Effector CD8-positive, alpha-beta T cell (primary cell): ENCODE measurements at places on chromosomes 2 and 18.

- no peak for DNase-seq
Measured at GRCh38 chr2:105324732-105325131, 4.8 kb downstream of the TGFBRAP1 start.

DNA sequence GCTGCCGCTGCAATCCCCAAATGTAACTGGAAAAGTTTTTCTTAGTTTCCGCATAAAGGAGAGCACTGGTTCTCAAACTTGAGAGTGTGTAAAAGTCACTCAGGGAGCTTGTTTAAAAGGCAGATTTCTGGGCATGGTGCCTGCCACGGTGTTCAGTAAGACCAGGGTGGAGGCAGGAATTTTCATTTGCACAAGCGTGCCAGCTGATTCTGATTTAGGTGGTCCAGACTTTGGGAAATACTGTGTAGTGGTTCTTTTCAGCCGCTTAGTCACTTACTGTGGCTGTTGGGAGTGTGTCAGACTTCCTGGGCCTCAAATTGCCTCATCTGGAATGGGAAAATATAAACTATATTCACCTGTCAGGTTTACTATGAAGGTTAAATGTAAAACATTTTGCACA, 788 bp downstream of the ARMC9 start:
- DNase-seq: no peak

GRCh38 chr2:145751629-145752028, 1231.7 kb upstream of the ZEB2 start:
- no peak for DNase-seq

DNA sequence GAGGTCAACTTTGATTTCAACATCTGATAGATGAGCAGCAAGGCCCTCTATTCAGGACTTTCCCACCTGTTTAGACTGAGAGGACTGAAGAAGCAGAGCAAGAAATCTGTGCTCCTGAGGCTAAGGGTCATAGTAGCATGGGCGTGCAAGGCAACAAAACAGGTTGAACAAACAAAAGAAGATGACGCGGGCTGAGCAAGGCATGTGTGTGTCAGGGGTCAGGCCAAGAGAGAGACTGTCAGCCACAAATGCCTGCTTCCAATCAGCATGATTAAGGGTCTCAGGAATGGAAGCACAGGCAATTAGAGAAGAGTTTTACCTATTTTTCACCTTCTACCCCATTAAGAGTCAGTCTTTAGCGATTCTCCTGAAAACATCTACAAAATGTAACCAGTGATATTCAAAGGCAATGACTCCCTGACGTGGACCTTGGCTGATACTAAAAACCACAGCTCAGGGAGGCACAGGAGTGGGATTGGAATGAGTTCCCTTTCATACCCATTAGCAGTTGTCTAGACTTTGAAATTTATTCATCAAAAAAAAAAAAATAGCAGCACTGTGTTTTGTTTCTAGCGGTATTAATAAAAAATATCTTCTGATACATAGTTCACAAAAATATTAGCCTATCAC, 81.9 kb downstream of the DYNAP start:
- no peak for DNase-seq

DNA sequence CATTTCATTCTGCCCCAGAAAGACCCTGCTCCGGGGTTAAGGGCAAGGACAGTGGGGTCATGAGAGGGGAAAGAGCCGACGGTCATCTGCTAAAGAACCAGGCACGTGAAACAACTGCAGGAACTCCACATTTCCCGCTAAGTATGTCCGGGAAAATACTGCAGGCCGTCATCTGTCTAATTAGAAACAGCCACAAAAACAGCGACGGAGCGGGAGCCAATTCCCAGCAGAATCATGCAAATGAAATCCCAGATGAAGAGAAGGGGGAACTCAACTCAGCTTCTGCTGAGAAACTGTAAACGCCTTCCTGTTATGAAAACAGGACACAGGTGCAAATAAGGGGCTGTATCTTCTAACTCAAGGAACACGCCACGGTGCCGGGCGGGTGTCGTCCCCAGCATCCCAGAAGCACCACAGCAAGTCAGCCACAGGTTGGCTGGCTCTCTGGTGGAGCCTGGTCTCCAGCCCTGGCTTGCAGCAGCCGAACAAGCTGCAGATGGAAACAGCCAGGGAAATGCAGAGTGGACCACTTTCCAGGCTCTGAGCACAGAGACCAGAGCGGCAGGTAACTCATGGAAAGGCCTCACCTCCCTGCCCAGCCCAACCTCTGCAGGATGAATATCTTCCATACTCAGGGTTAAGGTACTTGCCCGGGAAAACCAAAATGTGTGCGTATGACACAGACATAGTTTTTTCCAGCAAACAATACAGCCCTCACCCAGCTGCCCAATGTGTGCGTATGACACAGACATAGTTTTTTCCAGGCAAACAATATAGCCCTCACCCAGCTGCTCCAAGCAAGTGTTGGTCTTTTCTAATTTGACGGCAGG, 28.9 kb downstream of the PXDN start:
- no peak for DNase-seq

DNA sequence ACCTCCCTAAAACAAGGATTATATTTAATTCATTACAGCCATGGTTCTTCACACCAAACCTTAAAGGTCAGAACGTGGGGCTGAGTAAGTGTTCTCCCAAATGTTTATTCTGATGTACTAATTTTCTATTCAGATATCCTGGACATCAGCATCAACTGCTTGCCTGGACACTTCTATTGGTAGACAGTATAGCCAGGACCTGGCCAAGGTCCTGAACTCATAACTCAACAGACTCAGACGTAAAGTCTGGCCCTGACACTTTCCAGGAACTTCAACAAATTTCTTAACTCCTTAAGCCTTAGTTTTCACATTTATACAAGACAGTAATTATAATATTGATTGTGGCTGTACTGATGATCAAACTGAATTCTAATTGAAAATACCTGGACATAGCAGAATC, 89.1 kb downstream of the AKAIN1 start:
- no peak for DNase-seq

GRCh38 chr2:46976556-46977279, 61.1 kb upstream of the MCFD2 start:
- DNase-seq: no peak

- DNase-seq: no peak
Measured at GRCh38 chr2:47639467-47639866, 143.5 kb upstream of the MSH6 start.

DNA sequence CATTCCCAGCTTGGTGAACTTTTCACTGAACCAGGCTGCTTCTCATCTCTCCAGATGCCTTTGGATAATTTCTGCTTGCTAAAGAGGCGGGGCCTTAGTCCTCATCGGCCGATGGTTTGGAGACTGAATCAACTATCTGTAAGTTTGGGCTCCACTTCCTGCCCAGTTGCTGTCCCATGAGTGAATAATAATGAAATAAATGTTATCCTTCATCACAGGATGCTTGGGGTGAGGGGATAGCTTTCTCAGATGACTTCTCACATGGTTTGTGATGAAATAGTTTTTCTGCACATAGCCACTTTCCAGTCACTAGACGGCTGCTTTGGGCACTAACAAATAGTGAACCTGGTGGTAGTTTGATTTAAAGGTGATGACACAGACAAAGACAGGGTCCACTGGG, 376.6 kb upstream of the TRIB2 start:
- DNase-seq: no peak

GRCh38 chr18:62777814-62778213, 62.5 kb downstream of the PHLPP1 start:
- DNase-seq: no peak

DNA sequence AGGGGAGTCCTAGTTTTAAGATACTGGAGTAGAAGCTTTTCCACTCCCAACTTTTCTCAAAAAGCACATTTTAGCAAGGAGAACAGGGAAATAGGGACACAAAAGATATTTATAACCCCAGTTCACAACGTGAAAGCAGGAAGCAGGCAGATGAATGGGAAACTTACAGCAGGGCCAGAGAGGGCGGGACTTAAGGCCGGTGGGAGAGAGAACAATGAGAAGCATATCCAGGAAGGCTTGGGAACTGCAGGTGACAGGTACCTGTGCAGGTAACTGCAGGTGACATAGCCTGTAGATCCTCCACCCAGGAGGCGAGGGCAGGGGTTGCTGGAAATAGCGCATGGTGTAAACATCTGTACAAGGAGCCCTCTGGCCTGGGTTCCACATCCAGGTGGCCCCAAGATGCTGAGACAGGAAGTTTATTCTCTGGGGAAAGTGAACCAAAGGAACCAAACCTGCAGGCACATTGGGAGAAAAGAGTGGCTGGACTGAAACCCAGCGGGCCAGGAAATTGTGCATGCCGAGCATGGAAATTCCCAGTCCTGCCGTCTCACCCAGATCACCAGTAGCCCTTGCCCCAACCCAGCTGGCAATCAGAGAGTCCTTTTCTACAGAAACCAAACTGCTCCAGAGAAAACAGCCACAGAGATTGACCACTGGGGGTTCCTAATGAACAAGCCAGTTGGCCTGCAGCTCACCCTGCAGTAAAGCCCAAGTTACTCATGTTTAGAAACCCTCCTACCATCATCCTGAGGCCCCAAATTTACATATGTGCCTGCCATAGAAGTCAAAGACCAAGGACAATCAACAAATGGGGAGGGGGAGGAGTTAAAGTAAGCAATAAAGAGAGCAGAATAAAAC, 24.3 kb upstream of the COL6A3 start:
- no peak for DNase-seq

DNA sequence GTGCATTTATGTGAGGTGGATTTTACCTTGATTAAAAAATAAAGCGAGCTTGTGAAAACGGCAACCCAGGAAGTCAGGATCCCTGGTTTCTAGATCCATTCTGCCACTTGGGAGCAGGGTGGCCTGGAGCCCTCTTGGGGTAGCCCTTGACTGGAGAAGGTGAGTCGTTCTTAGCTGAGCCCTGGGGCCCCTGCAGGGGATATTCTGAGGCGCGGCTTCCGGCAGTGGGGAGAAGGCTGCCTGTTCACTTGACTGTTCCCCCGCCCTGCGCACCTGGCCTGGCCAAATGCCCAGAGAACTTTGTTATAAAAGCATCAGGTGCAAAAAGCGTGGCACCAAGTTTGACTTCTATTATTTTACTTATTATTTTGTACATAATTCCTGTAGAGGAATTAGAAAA, 221.9 kb downstream of the DYSF start:
- DNase-seq: no peak

GRCh38 chr18:32454593-32454992, 16.1 kb downstream of the GAREM1 start:
- DNase-seq: no peak

- DNase-seq: no peak
Measured at GRCh38 chr2:39515273-39515896, 78.3 kb upstream of the MAP4K3 start.

- no peak for DNase-seq
Measured at GRCh38 chr2:6523476-6523875, 342.2 kb downstream of the CMPK2 start.

DNA sequence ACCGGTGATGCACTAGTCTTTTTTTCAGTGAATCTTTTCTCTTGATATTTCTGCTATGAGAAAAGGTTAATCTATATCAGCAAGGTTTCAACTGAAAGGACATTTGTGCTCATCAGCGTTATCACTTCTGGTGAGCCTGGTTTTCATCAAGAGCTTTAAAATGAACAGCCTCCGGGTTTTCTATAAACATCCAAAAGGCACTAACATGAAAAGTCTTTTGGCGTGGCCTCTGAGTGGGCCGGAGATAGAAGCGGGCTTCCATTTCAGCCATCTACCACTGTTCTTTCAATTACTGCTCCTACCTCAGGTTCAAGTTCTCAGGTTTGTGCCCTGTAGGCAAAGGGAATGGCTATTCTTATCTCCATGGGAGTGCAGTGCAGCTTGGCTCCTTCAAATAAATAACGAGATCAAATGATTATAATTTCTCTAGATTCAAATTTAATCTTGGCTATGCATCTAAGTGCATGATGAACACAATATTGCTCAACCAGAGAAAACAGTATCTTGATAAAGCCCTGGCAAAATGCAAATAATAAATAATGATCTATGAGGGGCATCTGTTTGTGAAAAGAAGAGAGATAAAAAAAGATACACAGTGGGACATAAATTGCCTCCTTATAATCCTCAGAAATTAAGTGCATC, 314.8 kb downstream of the CDH2 start:
- no peak for DNase-seq

DNA sequence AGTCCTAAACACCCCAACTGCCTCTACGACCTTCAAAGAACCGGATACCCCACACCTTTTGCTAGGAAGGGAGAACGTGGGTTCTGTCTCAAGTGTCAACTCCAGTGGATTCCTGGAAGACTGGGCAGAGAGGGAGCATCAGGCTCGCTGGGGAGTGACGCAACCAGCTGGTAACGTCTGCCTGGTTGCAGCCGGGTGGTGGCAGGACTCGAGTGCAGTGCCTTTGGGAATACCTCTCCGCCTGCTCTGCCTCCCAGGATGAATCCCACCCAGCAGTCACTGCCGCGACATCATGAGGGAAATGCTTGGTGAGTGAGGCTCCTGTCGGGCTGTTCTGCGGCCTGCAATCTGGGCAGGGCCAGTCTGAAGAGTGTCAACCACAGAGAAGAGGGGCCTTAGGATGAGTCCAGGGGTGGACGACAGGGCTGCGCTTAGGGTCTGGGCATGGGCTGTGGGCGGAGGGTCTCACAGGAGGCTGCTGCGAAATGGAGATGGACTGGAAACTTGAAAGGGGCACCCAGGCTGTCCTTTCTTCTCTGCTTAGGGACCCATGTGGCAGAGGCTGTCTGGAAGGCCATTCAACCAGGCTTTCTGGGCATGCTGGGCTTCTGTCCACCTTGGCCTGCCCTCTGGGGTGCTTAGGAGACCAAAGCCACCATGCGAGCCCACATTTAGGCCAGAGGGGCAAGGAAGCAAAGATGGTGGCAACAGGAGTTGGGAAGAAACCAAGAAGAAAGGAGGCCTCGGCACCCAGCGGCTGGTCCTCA, 12.9 kb downstream of the GPR17 start:
- no peak for DNase-seq

- no peak for DNase-seq
Measured at GRCh38 chr2:114754907-114755563, 312.6 kb downstream of the DPP10 start.

- no peak for DNase-seq
Measured at GRCh38 chr2:30022444-30023071, 101.2 kb upstream of the ALK start.

DNA sequence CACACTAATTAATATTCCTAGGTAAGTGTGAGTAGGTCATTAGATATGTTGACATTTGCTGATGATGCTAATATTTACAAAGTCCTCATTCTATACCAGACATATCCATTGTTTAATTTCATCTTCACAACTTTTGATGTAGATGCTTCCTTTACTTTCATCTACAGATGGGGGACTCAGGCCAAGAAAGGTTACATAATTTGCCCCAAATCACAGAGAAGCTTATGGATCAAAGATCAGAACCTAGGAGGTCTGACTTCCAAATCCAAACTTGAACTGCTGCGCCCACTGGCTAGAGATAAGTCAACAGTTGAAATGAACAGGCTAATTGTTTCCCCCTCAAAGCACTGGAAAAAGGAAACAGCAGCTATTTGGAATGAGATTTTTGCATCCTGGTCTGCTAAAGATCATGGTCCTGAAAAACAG, 95.6 kb upstream of the TMEM178A start:
- no peak for DNase-seq

DNA sequence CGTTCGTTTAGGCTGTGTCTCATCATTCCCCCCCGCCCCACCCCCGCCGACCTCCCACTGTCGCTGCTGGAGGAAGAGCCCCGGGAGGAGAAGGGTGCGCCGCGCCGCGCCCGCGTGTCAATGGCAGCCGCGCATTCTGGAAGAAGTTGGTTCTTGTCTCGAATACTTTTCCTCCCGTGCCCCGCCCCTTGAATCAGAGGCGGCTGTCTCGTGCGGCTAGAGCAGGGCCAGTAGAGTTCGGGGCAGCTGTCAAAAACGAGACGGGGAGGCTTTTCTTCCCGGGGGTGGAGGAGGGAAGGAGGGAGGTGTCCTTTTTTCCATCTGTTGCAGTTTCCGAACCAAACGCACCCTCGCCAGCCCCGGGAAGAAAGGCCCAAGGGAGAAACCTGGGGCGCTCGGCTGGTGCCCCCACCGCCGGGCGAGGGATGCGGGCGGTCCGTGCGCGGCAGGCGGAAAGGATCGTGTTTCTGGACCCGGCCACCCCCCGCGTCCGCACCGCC, 410 bp upstream of the TGIF1 start:
- peak; percentile 66 for DNase-seq
